ENCODE measurements at places on chromosomes 13 and 19.

DNA sequence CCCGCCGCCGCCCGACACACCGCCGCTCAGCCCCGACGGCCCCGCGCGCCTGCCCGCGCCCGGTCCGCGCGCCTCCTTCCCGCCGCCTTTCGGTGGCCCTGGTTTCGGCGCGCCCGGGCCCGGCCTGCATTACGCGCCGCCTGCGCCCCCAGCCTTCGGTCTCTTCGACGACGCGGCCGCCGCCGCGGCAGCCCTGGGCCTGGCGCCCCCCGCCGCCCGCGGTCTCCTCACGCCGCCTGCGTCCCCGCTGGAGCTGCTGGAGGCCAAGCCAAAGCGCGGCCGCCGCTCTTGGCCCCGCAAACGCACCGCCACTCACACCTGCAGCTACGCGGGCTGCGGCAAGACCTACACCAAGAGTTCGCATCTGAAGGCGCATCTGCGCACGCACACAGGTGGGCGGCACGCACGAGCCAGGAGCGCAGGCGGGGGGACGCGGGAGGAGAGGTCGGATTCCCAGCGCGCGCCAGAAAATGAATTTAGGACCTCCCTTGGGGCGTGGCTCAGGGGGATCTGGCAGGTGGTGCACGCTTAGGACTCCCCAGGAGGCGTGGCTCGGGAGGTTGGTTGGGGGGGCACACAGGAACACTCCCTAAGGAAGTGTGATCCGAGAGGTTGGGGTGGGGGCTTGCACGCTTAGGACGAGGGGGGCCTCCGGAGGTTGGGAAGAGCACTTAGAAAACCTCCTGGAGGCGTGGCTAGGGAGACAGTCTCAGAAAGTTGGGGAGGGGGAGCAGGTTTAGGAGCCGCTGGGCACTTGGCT, 1.2 kb downstream of the KLF2 start:
- DNase-seq, result no peak

DNA sequence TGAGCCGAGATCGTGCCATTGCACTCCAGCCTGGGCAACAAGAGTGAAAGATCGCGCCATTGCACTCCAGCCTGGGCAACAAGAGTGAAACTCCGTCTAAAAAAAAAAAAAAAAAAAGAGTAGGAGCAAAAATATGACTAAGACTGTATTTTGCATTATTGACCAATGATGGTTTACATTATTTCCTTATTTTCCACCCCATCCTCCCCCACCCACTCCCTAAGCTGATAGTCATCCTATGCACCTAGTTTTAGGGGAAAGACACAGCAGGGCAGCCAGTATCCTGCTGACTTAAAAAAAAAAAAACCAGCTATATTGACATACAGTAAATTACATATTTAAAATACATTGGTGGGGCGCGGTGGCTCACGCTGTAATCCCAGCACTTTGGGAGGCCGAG, 25.1 kb downstream of the VAV1 start:
- no peak for DNase-seq

- DNase-seq, result no peak
These were observed 13.1 kb downstream of the C19orf47 start for GRCh38 chr19:40335101-40335500.

DNA sequence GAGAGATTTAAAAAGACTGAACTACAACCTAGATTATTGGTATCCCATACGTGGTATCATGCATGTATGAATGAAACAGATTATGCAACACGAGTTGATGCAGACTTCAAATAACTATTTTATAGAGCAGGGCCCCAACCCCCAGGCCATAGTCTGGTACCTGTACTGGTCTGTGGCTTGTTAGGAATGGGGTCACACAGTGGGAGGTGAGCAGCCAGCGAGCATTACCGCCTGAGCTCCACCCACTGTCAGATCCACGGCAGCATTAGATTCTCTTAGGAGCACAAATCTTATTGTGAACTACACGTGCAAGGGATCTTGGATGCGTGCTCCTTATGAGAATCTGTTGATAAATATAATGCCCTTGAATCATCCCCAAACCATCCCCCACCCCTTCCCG, 320.2 kb downstream of the TBC1D4 start:
- no peak for DNase-seq

- no peak for DNase-seq
These were observed 123.1 kb downstream of the ITGBL1 start for GRCh38 chr13:101575581-101575980.

DNA sequence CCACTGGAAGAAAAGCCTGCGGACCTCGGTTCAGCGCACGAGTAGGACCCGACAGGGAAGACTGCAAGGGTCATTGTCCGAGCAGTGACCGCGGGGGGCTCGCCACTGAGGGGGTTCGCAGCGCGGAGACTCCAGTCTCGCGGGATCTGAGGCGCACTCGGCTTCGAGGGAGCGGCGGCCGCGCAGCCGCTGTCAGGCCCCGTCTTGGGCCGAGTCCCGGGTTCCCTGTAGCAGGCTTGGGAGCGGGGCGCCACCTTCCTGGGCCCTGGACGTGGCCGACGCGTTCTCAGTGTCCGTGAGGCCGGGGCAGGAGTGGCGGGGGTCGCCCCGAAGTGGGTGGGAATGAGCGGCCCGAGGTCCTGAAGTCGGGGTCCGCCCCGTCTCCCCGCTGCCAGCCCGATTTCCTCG, 474 bp upstream of the FAM174C start:
- DNase-seq, result no peak

Data from stimulated activated CD8-positive, alpha-beta memory T cell treated with anti-CD3 and anti-CD28 coated beads, Interleukin-2, amount 100 ng/mL, for 48 hours (primary cell).